ENCODE measurements at places on chromosomes 6 and 20.

DNA sequence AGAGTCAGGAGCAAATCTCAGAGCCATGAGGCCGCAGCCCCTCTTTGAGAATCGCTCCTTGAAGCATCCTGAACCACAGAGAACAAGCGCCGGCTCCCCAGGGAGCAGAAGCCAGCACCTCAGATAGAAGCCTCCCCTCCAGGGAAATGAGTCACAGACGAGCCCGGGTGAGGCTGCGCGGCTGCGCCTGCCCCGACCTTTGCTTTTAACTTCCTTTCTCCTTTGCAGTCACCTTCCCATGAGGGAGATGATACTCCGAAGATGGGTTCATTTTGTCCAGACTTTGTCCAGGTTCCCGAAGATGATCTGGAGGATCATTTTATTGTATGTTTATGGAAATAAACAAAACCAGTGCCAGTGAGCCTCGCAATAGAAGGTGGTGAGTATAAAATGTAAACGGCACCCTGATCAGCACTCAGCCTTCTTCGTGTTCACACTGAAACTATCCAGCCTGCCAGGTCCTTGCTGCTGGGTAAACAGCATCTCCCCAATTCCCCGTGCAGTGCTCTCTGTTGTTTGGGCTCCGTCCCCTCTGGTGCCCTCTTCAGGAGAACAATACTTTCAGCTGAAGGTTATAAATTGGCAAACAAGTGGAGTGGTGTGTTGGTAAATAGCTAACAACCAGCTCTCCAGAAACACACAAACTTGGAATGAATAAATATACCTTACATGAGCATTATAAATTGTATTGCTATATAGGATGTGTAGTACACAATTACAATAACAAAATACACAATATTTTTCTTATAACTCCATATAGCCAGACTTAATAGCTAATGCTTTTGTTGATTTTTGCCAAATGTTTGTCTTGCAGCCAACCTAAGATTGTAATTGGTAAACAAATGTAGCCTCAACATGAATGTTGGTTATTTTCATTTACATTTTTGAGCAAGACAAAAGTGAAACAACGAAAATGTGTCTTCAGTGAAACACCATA is 41.4 kb upstream of the TMEM181 start:
- peak; percentile 45 for DNase-seq

GRCh38 chr20:13455713-13456112 is 183.0 kb downstream of the TASP1 start:
- no peak for DNase-seq

- no peak for DNase-seq
Measured at GRCh38 chr20:23700931-23701330, 12.1 kb upstream of the CST4 start.

GRCh38 chr6:127951172-127951917 is 50.5 kb upstream of the THEMIS start:
- no peak for DNase-seq

GRCh38 chr6:169933251-169933821 is 181.9 kb downstream of the ERMARD start:
- DNase-seq: no peak

DNA sequence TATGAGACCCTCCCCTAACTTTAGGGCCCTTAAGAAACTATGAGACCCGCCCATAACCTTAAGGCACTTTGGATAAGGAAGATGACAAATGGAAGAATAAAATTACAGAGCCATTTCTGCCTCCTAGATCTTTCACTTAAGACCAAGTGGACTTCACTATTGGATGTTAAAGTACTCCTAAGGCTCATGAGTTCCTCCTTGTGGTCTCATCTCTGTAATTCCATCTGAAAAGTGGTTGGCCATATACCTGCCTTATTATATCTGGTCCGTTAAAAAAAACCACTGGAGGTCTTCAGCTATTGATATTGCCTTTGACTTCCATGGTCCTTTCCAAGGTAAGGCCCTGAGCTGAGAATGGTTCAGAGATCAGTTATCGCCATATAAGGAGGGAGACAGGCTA is 310.3 kb downstream of the EYA4 start:
- DNase-seq: no peak

DNA sequence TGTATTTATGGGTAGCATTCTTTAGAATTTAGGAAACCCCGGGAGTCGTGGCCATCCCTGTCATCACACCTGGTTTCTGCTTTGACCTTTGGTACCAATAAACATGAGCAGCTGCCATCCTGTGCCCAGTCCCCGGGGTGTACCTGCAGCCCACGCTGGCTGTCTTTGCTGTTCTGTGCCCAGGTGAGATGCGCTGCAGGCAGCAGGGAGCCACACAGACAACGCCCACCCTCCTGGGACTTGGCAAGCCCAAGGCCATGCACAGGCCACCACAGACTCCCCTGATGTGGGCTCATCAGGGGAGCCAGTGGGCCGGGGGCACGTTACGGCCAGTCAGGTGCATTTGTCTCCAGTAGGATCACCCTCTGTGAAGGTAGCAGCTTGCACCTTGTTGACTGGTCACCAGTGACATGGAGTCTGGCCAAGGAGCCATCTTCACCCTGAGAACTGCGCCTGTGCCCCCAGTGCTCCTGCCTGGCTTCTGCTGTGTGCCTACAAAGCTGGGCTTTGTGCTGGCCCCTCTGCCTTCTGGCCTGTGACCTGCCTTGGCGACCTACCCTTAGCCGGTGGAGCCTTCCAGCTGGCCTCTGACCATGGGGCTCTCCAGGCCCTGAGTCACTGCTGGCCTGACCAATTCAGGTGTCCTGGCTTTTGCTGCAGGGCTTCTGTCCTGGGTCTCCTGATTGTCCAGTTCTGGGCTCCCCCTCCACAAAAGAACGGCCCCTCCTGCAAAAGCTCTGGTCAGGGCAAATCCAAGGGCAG is 14.2 kb upstream of the UNC93A start:
- DNase-seq: no peak

DNA sequence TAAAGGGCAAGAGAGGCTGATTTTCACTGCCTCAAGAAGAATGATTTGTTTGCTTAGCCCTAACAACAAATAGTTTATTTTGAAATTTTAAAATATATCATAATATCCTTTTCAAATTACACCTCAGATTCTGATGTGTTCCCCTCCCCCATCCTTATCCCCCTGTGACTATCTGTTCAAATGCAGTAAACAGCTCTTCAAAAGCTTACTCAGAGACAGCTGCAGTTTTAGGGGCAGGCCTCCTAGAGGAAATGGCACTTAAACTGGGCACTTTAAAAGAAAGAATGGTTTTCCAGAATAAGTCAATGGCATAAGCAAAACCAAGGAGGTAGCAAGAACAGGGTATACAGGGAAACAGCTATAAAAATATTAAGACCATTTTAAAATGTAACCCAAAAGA is 118.6 kb upstream of the UST start:
- DNase-seq: no peak

GRCh38 chr6:20200761-20201630 is 11.3 kb downstream of the MBOAT1 start:
- DNase-seq: no peak

DNA sequence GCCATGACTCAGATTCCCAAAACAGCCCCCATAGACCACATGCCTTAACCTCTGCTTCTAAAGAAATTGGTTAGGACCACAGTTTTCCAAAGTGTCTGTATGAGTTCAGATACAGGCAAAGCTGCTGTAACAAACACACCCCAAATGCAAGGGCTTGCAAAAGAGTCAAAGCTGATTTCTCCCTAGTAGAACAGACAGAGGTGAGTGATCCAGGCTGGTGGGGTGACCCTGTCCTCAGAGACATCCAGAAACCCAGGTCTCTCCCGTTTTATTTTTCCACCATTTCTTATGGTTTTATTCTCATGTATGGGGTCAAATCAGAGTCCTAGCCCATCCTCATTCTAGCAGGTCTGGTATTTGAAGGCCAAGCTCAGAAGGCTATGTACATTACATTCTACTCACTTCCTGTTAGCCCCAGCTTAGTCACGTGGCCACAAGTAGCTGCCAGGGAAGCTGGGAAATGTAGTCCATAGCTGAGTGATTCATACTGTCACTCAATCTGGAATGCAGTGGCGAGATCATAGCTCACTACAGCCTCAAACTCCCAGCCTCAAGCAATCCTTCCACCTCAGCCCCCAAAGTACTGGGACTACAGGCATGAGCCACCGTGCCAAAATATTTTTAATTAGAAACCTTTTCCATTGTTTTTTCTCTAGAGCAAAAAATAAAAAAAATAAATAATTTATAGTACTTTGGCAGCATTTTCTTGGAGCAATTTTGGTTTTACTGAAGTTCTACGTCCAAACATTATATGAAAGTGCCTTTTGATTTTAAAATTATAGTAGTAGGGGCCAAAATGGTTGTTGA is 175.2 kb downstream of the ZMYND8 start:
- no peak for DNase-seq

DNA sequence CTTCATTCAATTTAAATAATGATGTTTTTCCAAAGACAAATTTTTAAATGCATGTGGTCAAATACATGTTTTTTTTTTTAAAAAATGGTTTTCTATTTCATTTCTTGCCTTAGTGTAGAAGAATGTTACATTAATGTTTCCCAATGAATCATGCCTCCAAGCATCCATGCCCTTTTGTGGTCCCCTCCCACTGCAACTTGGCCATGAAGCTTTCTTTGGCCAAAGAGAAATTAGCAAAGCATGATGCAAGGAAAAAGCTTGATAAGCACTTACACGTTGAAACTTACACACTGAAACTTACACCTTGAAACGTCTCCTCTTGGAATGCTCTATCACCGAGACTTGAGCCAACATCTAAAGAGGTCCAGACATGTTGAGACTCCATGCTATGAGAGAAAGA is 93.0 kb upstream of the ELOVL5 start:
- DNase-seq: no peak
